ENCODE measurements at places on chromosomes 5 and 9.

DNA sequence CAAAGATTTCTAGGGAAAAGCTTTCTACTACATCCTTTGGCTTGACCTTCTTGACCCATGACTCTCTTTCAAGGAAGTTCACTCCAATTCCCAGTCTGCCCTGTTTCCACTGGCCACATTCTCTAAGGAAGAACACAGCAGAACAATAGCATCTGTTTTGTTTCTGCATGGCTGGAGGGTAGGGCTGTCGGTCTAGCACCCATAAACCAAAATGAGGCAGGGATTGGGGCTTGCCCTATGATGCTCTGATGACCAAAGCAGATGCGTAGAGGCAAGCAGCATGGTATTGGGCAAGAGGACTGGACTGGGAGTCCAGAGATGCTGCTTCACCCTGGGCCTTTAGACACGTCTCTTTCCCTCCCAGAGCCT, 24.1 kb downstream of the GOLGA2 start:
- peak; percentile 12 for DNase-seq

GRCh38 chr9:99184110-99184474, 37.6 kb downstream of the ALG2 start:
- no peak for DNase-seq

- DNase-seq: no peak
These were observed 354 bp downstream of the NCBP1 start for GRCh38 chr9:97633859-97634490.

DNA sequence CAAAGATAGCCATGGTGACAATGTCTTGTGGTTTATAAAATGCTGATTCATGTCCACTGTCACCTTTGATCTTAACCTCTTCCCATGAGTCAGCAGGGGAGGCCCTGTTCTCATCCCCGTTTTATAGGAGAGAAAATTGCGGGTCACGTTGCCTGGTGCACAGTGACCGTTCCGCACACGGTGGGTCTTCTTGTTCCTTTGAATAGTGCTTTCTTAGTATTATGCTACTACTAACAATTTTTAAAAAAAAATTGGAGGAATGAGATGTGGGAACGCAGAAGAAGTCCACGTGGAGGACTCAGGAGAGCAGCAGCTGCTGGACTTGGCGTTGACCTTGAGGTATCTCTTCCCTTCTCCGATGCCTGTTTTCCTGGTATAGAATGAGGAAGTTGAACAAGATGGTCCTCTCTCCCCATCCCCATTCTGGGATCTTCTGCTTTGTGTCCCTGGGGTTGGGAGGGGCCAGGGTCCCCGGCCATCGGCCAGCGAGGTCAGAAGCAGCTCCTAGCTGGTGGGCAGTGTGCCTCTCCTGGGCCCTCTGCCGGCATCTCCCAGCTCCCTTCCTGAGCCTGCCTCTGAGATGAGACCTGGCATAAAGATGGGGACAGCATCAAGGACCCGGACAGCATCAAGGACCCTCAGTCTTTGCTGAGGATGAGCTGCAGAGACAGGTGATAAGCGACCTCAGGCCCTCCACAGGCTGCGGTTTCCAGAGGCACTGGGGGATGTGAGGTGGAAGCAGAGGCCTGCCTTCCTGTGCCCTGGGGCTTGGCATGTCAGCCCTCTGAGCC, 143.9 kb downstream of the C9orf50 start:
- DNase-seq: no peak

GRCh38 chr5:75405296-75405695, 68.3 kb downstream of the HMGCR start:
- DNase-seq: no peak

DNA sequence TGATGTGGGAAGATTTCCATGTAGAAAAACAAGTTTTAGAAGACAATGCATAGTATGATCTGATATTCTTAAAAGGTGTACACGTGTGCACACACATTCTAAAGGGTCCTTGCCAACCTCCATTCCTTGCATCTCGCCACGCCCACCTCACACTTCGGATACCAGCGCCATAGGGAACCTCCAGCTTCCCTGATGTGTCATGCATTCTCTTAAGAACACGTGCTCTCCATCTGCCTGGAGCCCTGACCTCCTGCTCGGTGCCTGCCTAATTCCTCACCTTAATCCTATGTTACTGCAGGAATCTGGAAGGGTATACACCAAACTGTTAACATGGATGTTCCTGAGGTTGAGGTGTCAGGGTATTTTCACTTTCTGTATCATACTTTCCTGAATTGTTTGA, 63.1 kb downstream of the PTCD2 start:
- no peak for DNase-seq

- no peak for DNase-seq
These were observed 75.8 kb upstream of the PCAT7 start for GRCh38 chr9:94478755-94479730.

DNA sequence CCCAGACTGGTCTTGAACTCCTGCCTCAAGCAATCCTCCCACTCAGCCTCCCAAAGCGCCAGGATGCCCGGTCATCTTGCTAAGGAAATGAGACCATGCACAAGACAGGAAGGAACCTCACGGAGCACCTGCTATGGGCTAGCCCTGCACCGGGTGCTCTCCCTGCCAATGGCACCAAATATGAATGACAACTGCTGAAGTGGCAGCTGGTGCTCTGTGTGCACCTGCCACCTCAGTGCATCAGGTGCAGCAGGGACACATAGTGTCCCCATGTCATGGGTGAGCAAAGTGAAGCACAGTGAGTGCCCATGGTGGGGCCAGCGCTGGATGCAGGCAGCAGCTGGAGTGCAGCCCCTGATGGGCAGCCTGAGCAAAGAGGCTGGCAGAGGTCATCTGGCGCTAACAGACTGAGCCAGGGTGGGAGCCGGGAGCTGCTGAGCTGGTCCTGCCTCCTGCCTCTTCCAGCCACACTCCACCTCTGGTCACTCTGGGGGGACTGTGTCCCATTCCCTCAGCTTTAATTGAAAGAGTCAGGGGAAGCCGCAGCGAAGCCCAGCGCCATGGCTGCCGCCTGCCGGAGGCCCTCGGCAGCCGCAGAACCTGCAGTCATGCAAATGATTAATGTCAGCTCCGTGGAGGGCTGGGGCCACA, 46.4 kb downstream of the BARX1 start:
- DNase-seq: peak; percentile 12

- DNase-seq: no peak
These were observed 243.4 kb downstream of the EBF1 start for GRCh38 chr5:158856291-158856690.

- DNase-seq: peak; percentile 77
These were observed 285.8 kb upstream of the ZNF608 start for GRCh38 chr5:125032286-125032685.

DNA sequence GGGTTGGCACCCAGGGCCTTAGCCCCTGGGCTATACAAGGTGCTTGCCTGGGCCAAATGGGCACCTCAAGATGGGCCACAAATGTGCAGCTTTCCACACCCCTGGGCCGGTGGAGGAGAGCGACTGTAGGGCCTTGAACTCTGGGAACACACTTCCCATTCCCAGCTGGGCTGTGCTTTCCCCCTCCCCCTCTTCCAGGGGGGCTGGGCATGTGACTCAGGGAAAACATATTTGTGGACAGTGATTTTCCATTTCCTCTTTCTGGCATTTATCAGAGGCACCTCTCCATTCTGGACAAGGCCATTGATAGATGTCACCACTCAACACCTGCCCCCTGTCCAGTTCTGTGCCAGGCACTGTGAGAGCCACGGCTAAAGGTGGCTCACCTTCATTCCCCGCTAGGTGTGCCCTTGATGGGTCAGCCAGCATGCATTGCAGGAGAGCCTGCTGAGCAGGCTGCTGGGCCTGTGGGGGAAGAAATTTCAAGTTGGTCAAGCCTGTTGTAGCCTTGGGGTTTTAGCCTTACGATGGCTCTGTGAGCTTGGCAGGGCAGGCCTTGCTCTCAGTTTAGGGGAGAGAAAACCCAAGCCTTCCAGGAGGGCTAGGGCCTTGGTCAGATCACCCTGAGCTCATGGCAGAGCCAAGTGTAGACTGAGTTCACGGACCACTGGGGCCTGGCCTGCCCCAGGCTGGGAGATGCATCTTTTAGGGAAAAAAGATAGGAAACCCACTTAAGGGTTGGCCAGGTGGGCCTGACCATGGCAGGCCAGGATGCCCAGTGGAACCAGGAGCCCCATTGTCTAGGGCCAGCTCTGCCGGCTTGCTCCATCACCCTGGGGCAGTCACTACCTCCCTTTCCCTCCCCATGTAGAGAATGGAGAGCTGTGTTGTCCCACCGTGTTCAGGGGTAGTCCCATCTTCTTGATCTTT, 113.9 kb downstream of the DAB2IP start:
- peak; percentile 35 for DNase-seq

GRCh38 chr5:79284846-79285245, 48.9 kb downstream of the JMY start:
- DNase-seq: peak; percentile 2

DNA sequence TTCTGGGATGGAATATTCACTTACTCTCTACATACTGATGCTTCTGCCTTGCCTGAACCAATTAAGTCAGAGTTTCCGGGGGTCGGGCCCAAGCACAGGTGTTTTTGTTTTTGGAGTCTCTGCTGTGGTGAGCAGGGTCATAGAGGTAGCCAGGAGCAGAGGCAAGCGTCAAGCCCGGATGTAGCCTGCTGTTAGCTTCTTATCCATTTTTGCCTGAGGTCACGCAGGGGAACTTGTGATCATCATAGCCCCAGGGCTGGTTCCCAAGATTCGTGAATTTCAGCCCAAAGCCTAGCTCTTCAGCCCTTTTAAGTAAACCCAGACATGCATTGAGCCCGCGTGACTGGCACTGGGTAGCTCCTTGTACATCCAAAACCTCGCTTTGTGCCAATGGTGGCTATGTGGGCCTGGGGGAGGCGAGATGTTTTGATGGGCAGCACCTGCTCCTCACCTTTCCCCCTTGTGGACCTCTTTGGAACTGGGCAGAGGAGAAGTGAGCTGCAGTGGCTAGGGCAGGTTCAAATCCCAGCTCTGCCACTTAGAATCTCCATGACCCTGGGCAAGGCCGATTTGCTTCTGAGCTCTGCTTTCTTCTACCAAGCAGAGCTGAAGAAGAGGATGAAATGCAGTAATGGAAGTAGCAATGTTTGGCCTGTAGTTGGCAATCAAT, 33.7 kb downstream of the FGF18 start:
- DNase-seq: no peak

DNA sequence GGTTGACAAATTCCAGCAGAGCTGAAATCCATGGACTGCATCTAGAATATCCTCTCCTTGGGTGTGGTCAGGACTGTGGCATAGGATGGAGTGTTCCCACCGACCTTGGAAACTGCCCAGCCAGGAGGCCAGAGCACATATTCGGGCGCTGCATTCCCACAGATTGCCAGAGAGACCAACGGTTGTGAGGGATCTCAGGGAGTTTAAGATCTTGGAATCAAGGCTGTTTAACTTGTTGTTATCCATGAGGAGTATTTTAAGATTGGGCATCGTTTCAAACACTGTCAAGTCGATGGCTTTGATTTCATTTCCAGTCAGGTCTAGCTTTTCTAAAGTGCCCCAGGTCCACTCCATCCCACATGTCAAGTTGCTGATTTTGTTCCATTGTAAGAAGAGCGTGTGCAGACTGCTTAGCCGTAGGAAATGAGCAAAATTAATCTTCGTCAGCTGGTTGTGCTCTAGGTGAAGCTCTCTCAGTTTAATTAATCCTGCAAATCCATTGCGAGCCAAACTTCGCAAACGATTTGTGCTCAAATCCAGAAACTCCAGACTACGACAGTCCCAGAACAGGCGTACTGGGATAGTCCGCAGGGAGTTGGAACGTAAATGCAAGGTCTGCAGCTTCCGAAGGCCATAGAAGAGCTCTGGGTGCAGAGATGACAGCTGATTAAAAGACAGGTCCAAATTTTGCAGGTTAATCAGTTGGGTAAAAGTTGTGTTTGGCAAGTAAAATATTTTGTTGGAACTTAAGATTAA, 1.5 kb downstream of the LRRTM2 start:
- no peak for DNase-seq

GRCh38 chr5:149930749-149931574, 13.6 kb downstream of the PDE6A start:
- no peak for DNase-seq

- DNase-seq: no peak
These were observed 10.5 kb upstream of the TXN start for GRCh38 chr9:110266795-110267194.

DNA sequence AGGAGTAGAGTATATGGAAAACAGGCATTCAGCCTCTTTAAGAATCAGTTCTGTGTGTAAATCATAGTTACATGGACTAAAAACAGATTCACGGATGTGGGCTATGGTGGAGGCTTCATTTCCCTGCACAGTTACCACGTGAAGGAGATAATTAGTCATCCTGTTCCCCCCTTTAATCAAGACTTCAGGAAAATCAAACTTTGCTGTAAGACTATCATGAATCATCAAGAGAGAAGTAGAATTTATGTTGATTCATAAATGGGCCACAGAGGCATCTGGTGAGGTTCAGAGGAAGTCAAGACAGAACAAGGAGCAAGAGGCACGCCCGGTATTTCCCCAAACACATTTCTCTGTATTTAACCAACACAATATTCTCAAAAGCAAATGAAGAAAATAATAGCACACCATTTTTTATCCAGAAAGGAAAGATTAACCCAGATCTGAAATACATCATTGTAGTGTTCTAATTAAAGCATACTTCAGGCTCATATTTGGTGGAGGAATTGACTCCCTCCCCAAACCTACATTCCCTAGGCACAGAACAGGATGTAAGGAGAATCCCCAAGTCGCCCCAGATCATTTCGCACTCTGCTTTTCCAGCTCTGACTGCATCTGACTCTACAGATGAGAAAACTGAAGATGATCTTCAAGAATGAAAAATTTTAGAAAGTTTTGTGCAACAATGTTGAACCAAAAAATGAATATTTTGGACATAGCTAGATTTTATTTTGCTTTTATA, 175.8 kb upstream of the GAS1 start:
- DNase-seq: peak; percentile 80

GRCh38 chr5:1401536-1402138, 43.6 kb downstream of the SLC6A3 start:
- DNase-seq: no peak

GRCh38 chr9:112887381-112887780, 3.3 kb downstream of the SLC46A2 start:
- no peak for DNase-seq

GRCh38 chr9:23769307-23769935, 56.6 kb downstream of the ELAVL2 start:
- DNase-seq: peak; percentile 96

- DNase-seq: peak; percentile 88
These were observed 3.8 kb downstream of the ZNF622 start for GRCh38 chr5:16461782-16462181.

- DNase-seq: no peak
These were observed 1.1 kb downstream of the EPB41L4B start for GRCh38 chr9:109319626-109320241.

DNA sequence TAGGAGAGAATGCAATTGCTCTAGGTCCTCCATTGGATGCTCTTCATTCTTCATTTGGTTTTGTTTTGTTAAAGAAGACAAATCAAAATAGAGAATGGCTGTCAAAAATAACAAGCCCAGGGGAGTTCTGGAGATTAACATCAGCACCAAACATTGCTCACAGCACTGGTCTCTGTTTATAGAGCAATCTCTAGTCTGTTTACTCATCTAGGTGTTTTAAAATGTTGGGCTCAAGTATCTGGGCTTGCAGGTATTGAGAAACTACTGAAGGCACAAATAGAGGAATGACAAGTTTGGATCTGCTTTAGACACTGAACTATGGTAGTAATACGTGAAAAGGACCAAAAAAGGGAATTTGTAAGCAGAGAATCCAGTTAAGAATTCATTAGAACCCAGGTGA, 77.0 kb upstream of the TMC1 start:
- DNase-seq: no peak

- DNase-seq: no peak
These were observed 35.2 kb upstream of the IRX4 start for GRCh38 chr5:1917830-1918487.
